Hypothalamus (tissue), 51 donors: ENCODE measurements at places on chromosomes 6 and 20.
A peak's percentile ranks its signal among the peaks of the same experiment; 100 is the strongest.

DNA sequence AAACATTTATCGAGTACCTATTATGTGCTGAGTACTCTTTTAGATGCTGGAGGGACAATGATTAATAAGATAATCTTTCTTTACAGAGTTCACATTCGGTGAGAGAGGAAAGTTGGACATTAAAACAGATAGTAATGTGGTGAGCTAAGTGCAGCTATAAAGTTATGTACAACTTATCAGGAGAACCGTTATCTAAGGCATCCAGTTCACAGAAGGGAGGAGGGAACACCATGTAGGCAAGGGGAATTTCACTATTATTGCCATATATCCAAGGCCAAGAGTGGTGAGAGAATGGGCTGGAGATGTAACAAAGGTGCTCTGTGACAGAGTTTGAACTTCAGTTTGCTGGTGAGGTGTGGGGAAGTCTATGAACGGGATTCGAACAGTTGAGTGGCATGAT is 105.8 kb downstream of the CARMIL1 start:
- no peak for DNase-seq

GRCh38 chr6:15434823-15435380 is 189.0 kb downstream of the JARID2 start:
- no peak for DNase-seq

- no peak for DNase-seq
Observed at GRCh38 chr20:24211972-24212371, 223.4 kb upstream of the GGTLC1 start.

- DNase-seq, result no peak
Observed at GRCh38 chr6:71335544-71335943, 46.9 kb downstream of the OGFRL1 start.

- DNase-seq, result no peak
Observed at GRCh38 chr6:111890988-111891387, 17.7 kb upstream of the FYN start.

DNA sequence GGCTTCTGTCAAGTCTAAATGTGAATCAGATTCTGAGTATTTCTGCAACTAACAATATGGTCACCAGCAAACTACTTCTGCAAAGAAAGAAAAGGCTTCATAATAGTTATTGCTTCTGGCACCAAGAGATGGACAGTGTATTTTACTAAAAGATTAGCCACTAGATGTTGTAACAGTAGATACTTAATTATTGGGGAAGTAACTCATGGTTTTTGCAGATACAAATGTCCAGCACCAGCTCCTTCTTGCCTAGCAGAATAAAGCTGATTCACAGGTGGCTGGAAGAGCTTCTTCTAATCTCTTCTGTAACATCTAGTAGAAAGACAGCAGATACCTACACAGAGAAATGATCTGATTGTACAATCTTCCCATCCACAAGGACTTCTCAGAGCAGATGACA is 21.2 kb downstream of the ATXN1 start:
- DNase-seq, result no peak

- no peak for DNase-seq
Observed at GRCh38 chr6:157635388-157636244, 187.4 kb upstream of the SNX9 start.

DNA sequence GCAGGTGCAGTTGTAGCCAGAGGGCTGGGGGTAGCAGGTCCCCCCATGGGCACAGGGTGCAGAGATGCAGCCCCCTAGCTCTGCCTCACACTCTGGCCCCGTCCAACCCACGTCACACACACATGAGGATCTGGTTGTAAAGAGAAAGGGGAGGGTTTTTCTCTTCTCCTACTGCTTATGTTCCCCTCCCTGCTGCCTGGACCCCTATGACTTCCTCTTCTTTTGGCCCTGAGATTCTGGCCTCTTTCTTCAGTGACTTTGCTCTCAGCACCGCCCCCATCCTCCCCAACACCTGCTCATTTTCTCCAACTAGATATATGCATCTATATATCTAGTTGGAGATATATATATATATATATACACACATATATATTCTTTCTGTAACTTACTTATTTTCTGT is 9.7 kb downstream of the NOTCH4 start:
- no peak for DNase-seq

DNA sequence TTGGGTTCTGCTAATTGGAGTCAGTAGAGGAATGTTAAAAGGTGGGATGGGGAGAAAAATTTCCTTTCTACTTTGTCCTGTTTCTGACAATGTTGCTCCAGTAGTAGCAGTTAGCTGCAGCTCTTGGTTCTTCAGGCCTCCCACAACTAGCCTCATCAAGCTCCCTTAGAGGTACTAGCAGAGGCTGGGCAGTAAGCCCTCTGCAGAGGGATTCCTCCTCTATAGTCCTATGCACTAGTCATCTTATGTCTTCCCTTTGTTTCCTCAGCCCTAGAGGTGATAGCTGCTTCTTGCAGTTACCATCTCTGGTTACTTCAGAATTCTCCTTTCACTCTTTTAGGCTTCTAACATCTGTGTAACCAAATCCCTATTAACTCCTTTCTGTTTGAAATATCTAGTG is 99.8 kb downstream of the FILIP1 start:
- DNase-seq, result no peak

DNA sequence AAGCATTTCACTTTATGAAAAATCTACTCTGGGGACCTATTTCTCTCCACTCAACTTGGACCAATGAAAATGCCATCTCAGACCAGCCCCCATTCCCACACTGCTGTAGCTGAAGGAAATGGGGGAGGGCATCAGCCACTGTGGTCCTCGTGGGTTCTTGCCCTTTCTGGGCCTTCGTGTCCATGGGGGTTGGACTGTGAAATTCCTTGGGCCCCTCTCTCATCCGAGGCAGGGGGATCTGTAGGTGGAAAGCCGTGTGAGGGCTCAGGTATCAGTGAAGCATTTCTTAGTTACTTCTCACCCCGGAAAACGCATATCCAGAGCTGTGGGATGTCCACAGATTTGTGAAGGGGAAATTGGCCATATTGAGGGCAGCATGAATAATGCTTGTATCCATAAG is 147.9 kb downstream of the CDC5L start:
- no peak for DNase-seq

- no peak for DNase-seq
Observed at GRCh38 chr20:47050996-47051395, 156.4 kb downstream of the EYA2 start.

DNA sequence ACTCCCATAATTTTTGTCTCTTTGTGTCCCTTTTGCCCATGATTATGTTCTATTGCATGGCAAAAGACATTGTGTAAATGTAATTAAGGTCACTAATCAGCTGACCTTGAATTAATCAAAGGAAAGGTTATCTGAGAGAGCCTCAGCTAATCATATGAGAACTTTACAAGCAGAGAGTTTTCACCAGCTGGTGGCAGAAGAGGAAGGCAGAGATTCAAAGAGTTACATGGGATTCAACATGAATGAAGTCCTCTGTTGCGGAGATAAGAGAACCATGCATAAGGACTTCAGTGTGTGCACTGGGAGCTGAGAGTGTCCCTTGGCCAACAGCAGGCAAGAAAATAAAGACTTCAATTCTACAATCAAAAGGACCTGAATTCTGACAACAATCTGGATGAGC is 494.1 kb upstream of the ARID1B start:
- peak; percentile 24 for DNase-seq

GRCh38 chr6:38589367-38589720 is 50.4 kb downstream of the BTBD9 start:
- no peak for DNase-seq

DNA sequence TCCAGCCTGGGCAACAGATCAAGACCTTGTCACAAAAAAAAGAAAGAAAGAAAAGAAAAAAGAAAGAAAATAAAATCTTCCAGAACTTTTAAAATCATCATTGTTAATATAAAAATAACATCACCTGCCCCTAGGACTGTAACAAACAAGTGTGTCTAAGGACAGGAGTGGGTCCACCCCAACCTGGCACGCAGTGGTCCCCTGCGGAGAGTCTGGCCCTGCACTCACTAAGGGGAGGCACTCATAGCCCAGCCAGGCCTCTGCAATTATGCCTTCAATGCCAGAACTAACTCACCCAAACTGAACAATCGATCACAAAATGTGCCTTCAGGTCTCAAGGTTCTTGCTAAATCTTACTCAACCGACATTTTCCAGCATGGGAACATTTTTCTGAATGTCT is 4.8 kb downstream of the GMEB2 start:
- DNase-seq, result no peak

DNA sequence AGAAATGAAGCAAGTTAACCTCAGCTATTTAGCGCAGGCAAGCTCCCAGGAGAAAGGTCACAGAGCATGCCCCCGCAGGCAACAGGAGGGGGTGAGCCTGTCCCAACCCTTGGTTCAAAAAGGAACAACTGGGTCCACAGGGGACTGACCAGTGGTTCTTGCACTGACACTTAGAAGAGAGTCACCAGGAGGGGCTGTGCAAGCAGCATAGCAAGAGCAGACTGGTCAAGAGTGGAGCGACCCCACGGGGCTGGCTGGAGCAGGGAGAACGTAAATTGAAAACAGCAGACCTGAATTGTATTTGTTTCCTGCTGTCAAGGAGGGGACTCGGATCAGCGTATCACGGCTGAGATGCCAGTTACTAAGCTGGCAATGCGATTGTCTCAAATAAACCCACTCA is 32.8 kb downstream of the GABRR1 start:
- no peak for DNase-seq

GRCh38 chr20:9179193-9179802 is 110.4 kb downstream of the PLCB4 start:
- no peak for DNase-seq

GRCh38 chr20:49396230-49396629 is 86.2 kb downstream of the KCNB1 start:
- no peak for DNase-seq

GRCh38 chr6:22447249-22448196 is 121.8 kb upstream of the HDGFL1 start:
- no peak for DNase-seq

DNA sequence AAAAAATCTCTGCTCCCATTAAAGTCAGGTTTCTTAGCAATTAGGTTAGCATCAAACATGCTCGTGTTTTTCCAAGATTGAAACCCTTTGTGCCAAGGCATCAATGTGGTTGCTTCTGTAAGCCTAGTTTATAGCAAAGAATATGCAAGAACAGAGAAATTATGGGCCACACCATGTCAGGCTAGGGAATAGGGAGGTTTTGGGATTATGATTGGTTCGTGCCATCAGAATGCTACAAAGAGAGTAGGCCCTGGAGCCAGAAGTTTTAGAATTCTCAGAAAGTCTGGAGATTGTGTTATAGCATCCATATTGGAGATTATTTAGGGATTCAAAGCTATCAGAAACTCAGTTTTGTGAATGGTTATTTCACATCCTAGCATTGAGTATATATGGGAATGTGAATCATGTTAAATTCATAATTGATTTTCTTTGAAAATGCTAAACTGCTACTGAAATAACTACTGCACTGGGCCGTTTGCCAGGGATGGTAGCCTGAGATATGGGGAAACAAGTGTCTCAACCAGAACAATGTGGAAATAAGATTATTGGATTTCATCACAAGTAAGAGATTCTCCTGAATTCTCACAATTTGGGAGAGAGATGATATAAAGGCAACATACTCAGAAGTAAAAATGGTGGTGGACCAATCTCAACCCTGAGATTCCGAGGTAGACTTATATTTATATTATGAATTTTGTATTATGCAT is 45.3 kb downstream of the ZNF292 start:
- no peak for DNase-seq

DNA sequence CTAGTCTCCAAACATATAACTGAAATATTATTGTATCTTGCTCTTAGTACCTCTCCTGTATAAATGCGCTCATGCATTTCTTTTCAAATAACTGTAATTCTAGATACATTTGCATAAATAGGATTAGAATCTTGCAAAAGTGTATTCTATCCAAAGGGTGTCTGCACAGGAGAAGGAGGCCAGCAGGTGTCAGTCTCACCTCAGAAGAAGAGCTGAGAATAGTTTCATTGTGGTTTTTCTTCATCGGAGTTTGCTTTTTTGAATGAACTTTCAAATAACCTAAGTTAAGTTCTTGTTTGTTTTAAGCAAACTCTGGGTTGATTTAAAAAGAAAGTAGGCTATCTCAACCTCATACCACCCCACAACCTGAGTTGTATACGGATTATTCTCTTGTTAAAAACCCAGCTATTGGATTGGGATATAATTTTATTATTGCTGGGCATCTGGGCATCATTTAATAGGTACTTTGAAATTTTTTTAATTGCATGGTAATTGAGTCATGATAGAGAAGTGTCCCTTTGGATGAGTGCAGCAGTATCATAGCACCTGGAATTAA is 125.0 kb upstream of the MLIP start:
- DNase-seq, result no peak

DNA sequence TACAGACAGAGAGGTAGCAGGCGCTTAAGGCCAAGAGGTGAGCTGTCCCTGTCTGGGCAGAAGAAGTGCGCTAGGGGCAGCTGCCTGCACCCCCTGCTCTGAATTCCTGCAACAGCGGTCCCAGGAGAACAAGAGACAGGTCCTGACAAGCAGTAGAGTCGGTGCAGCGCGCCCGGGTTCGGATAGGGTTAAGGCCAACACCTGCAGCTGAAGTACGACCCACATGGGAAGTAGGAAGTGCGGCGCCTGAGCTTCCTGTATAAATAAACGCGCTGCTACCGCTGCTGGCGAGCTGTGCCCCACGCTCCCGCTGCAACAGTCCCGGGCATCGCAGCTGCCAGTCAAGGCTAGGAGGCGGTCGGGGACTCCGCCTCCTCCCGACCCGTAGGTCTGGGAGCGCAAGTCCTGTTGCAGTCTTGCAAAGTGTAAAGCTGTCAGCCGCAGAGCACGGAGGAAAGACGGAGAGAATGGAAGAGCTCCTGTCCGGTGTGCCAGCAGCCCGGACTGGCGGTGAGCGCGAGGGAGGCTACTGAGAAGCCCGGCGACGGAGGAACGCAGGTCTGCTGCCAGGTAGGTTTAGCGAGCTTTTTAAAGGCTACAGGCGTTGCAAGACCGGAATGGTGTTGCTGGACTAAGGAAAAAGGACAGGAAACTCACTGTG is at the start of gene RNF144B:
RNF144B (plus strand) TSS at position 290 of the 661 bp plus-strand sequence. CDS start 12,185 bp downstream, outside the sequence.
- peak; percentile 60 for DNase-seq

- DNase-seq, result no peak
Observed at GRCh38 chr20:56873836-56874235, 244.7 kb downstream of the TFAP2C start.

- no peak for DNase-seq
Observed at GRCh38 chr20:19110881-19111460, 101.5 kb upstream of the SLC24A3 start.

DNA sequence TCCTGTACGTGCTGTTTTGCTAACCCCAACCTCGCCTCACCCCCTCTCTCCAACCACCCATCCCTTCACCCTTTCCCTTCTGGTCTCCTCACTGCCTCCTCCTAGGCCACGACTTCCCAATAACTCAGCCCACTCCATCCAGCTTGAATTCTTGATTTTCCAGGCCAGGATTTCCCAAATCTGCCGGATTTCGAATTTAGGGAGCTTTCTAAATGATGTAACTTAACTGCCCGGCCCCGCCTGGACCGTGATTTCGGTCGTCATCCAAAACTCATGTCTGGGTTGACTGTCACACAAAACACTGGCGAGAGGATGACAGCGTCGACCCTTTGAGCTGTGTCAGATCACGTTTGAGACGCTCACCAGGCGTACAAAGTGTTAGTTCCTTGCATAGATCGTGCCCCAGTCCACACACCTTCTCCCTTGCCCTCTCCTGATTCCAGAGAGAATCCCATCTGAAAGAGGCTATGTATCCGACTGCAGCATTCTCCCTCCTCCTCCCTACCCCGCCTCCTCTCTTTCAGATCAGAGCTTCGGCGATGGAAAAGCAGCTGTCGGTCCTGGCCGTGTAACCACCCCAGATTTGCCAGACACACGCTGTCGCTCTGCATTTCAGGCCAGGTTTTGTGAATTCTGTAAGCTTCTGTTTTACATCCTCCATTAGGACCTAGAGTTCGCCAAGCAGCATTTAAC is 168.2 kb downstream of the GPX5 start:
- DNase-seq, result no peak
